ENCODE measurements at places on chromosomes 4 and X. TPM values are rescaled to one million over a fixed set of nuclear protein-coding genes. Genes with fewer than 3 reads are reported as not detected.

GRCh38 chrX:128728943-128729342 lies 676.7 kb upstream of the ACTRT1 start:
- no peaks in the 10 kb centered on the region for H3K27me3 ChIP-seq
- no peak overlapping the region for H3K27ac ChIP-seq
- DNase-seq, result no peak
- H3K4me3 ChIP-seq, result no peak overlapping the region
- H3K36me3 ChIP-seq, result no peaks in the 10 kb centered on the region

DNA sequence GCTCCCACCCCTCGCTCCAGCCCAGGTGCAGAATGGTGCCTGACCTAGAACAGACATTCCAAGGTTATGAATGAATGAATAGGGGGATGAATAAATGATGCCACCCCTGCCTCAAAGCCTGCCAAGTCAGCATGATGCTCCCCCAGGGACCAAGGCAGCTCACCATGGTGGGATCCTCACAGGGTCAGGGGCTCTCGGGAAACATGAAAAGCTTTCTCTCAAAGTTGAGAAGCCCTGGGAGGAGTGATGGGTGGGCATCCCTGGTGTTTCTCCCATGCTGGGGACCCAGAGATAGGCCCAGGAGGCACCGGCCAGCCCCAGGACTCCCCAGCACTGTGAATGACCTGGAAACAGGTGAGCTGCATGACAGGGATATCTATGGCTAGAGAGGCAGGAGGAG lies 58.9 kb downstream of the HTRA3 start:
- no peaks in the 10 kb centered on the region for H3K27me3 ChIP-seq
- H3K4me3 ChIP-seq, result no peak overlapping the region
- no peak overlapping the region for H3K27ac ChIP-seq
- H3K4me1 ChIP-seq, result no peaks in the 10 kb centered on the region
- no peak for DNase-seq

- H3K4me3 ChIP-seq, result no peak overlapping the region
- H3K27ac ChIP-seq, result no peak overlapping the region
- no peaks in the 10 kb centered on the region for H3K36me3 ChIP-seq
- no peaks in the 10 kb centered on the region for H3K4me1 ChIP-seq
- no peak for DNase-seq
- H3K27me3 ChIP-seq, result no peaks in the 10 kb centered on the region
Observed at GRCh38 chr4:123229286-123229685, 167.3 kb upstream of the SPRY1 start.

DNA sequence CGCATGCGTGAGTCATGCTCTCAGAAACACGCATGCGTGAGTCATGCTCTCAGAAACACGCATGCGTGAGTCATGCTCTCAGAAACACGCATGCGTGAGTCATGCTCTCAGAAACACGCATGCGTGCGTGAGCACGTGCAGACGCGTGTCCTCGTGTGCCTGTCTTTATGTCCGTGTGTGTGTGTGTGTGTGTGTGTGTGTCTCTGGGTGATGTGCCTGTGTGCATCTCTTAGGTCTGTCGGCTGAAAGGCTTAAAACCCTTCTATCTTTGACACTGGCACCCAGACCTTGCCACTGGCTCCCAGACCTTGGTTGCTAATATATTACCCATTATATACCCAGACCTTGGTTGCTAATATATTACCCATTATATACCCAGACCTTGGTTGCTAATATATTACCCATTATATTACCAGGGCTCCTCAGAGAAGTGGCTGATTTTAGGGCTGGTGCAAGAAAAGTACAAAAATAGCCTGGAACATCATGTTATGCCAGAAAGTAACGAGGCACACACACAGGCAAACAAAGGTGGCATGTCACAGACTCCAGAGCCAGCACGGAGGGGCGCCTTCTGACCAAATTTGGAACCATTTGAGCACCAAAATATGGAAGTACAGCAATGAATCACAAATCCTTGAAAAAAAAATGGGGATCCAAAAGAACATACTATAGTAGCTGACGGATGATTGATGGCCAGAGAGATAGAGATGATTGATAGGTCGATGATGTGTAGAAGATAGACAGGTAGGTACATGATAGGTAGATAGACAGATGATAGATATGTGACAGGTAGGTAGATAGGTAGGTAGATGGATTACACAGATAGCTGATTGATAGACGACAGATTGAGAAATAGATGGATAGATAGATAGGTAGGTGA lies 19.2 kb upstream of the ADRA2C start:
- H3K36me3 ChIP-seq, result no peaks in the 10 kb centered on the region
- DNase-seq, result no peak
- H3K27ac ChIP-seq, result no peak overlapping the region
- H3K4me1 ChIP-seq, result no peaks in the 10 kb centered on the region
- no peak overlapping the region for H3K4me3 ChIP-seq

DNA sequence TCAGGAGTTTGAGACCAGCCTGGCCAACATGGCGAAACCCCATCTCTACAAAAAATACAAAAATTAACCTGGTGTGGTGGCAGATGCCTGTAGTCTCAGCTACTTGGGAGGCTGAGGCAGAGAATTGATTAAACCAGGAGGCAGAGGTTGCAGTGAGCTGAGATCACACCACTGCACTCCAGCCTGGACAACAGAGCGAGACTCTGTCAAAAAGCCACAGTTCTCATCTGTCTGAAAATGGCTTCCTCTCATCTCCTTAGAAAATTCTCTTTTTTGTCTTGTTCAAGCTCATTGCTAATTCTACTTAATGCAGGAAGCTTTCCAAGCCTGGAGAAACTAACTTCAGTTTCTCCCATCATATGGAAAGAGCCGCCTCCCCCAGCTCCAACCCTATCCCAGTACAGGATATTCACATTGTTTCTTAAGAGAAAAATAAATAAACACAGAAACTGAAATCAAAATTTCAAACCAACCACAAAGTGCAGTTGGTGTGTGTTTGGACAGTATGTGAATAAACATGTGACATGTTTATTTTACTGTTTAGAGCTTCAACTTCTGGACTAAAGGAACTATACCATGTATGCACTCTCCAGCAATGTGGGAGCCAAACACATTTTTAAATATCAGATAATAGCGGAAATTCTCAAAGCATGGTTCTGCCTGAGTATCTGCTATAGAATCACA lies 55.0 kb upstream of the GAB1 start:
- DNase-seq, result no peak
- no peak overlapping the region for H3K27ac ChIP-seq
- no peaks in the 10 kb centered on the region for H3K27me3 ChIP-seq
- no peaks in the 10 kb centered on the region for H3K4me1 ChIP-seq
- no peaks in the 10 kb centered on the region for H3K36me3 ChIP-seq
- no peak overlapping the region for H3K4me3 ChIP-seq

DNA sequence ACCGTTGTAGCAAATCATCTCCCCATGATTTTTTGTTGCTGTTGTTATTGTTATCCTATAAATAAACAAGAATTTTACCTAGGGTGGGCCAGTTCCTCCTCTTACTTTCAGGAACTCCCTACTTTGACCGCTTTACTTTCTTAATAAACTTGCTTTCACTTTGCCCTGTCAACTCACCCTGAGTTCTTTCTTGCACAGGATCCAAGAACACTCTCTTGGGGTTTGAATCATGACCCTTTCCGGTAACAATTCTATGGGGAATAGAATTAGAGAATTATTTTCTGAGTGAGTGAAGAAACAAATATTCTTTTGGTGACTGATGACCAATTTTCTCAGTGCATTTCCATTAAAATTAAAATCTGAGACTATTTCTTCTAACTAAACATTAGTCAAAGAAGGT lies 584.0 kb upstream of the TENM3 start:
- no peak overlapping the region for H3K4me3 ChIP-seq
- H3K4me1 ChIP-seq, result no peaks in the 10 kb centered on the region
- H3K27me3 ChIP-seq, result no peaks in the 10 kb centered on the region
- H3K36me3 ChIP-seq, result no peaks in the 10 kb centered on the region
- DNase-seq, result no peak

DNA sequence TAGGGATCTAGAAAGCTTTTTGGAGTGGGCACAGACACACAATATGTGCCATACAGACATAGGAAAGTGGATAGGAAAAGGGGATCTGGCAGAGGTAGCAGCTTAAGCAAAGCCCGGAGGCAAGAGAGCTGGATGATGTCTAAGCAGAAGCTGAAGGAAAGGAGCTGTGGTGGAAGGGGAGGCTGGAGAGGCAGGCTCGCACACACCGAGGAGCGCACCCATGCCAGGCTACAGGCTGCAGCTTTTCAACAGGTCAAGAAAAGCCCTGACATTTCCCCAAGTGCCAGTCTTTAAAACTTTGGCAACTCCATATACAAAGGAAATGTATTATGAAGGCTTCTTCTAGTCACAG lies 67.4 kb downstream of the SOWAHB start:
- no peaks in the 10 kb centered on the region for H3K27me3 ChIP-seq
- no peak overlapping the region for H3K27ac ChIP-seq
- no peak for DNase-seq
- no peak overlapping the region for H3K4me3 ChIP-seq

DNA sequence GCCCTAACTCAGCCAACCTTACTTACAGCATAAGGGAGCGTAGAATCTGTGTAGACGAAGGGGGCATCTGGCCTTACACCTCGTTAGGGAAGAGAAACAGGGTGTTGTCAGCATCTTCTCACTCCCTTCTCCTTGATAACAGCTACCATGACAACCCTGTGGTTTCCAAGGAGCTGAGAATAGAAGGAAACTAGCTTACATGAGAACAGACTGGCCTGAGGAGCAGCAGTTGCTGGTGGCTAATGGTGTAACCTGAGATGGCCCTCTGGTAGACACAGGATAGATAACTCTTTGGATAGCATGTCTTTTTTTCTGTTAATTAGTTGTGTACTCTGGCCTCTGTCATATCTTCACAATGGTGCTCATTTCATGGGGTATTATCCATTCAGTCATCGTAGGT lies 14.6 kb downstream of the PLP1 start:
- no peaks in the 10 kb centered on the region for H3K36me3 ChIP-seq
- no peak overlapping the region for H3K27ac ChIP-seq
- H3K4me3 ChIP-seq, result no peak overlapping the region

Gene TMEM31
- not detected for total RNA-seq

Gene ZNF280C
- 5.8 TPM for total RNA-seq

Gene FRAS1
- total RNA-seq, result 0.66 TPM

Gene NDST4
- total RNA-seq, result not detected

Gene SMIM10L2A
- total RNA-seq, result 0.03 TPM

Gene NLRP2B
- total RNA-seq, result not detected

Gene PHEX
- total RNA-seq, result 0.56 TPM

Gene RAB9B
- 0.08 TPM for total RNA-seq

Gene NEXMIF
- 7.4 TPM for total RNA-seq

Gene CCNB3
- 0.16 TPM for total RNA-seq

Gene KLF3
- 5.7 TPM for total RNA-seq

Gene TET2
- 42.9 TPM for total RNA-seq

Gene ADGRA3
- 2.2 TPM for total RNA-seq

Gene CPE
- not detected for total RNA-seq
